Smooth muscle cell of the brain vasculature (primary cell): ENCODE measurements at places on chromosomes 11 and 22.

DNA sequence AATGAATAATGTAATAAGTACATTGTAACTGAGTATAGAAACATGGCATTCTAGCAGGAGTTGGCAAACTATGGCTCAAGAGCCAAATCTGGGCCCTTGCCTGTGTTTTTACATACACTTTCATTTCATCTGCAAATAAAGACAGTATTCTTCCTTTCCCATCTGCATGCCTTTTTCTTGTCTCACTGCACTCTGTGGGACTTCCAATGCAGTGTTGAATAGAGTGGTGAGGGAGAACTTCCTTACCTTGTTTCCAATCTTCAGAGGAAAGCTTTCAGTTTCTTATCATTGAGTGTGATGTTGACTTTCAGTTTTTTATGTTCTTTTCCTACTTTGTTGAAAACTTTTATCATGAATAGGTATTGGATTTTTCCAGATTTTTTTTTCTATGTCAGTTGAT, 82.1 kb downstream of the USP47 start:
- no peak for DNase-seq

DNA sequence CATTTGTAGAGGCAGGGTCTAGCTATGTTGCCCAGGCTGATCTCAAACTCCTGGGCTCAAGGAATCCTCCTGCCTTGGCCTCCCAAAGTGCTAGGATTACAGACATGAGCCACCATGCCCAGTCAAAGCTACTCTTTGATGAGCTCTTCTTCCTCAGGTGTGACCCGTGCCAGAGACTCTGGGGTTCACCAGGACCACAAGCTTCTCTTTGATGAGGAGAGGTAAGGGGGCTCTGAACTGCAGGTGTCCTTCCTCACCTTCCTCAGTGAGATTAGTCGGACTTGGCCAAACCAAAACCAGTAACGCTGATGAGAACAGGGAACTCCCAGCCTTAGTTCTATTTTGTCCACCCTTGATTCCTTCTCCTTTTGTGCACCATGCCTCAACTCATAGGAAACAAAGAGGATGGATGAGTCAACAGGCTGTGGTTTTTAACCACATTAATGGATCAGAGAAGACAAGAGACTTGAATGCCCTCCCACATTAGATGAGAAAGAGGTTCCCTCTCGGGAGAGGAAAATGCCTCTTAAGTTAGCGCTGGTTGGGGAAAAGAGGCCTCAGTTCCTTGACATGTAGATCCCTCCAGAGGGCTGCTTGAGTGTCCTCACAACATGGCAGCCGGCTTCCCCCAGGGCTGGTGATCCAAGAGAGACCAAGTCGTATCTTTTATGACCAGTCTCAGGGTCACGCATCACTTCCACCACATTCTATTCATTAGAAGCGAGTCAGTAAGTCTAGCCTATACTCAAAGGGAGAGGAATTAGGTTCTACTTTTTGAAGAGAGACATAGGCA, 25.7 kb upstream of the CTR9 start:
- DNase-seq = no peak

DNA sequence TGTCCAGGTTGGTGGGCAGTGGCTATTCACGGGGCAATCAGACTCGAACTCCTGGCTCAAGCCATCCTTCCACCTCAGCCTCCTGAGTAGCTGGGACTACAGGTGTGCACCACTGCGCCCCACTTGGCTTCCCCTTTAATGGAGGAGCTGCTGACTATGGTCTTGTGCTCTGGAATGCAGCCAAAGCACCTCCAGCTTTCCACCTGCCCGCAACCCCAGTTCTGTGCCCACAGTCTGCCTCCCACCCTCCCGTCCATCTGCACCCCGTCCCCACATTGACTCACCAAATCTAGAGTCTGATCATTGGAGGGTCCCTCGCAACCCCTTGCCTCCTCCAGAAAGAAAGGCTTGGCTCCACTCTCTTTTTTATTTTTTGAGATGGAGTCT, 41.0 kb downstream of the KCNJ4 start:
- no peak for DNase-seq

DNA sequence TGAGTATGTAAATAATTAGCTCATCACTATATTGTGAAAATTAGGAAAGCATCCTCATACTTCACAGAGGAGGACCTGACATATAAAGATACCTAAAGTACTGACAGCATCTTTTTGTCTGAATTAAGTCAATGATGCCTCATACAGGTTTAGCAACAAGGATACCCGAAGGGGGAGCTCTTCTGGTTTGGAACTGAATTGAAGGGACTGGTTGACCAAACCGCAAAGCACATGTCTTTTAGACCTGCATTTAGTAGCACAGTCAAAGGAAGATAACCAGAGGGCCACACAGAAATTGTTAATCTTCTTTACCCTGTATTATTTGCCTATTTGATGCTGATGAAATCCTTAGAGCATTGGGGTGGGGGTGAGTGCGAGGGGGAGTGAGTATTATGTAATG, 12.9 kb upstream of the WT1 start:
- DNase-seq = no peak

DNA sequence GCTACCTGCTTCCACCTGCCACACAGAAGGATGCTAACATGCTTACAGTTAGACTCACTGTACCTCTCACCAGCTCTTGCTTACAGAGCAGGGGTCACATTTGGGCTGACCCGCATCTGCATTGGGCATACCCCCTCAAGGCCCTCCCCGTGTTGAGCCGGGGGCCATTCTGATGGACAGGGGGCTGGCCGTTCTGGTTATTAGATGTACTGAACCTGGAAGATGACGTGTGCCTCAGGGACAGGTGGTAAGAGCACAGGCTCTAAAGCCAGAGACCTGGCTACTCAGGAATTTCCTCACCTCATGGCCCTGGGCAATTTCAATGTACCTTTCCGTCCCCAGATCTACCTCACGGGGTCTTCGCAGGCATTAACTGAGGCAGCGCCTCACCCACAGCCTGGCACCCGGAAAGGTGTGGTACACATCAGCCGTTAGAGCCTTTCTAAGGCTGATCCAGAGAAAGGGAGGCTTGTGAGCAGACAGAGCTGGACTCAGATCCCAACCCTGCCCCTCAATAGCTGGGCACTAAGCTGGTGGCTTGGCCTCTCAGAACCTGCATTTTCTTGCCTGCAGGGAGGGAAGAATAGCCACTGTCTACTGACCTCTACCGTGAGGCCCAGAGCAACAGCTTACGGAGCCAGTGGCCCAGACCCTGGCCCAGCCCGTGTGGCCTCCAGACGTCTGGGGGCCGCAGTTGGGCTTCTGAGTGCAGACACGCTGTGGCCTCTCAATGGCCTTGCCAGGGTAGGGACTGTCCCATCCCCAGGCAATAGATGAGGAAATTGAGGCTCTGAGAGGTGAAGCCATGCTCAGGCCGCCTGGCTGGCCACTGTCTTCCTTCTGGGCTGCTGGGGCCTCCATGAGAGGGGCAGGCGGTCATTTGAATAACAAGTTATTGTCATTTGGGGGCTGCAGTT, 100.6 kb downstream of the MORC2 start:
- DNase-seq = no peak

DNA sequence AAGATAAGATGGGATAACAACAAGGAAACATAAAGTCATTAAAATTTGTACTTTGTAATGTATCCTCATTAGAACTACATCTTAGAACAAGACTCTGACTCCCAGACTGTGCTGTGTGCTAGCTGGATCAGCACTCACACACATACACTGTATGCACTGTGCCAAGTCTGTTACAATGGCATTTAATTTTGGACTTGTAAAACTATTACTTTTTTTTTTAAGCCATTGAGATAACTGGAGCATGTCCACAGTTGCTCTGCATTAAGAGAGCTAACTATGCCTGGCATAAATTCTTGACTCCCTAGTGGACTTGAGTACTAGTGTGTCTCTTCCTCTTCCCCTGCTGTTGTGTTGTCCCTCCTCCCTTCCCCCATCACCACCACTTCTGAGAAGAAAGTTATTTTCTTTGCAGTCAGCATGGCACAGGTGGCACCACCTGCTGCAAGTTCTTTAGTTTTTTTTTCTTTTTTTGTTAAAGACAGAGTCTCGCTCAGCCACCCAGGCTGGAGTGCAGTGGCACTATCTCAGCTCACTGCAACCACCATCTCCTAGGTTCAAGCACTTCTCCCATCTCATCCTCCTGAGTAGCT, 268.6 kb downstream of the TMEM135 start:
- no peak for DNase-seq

DNA sequence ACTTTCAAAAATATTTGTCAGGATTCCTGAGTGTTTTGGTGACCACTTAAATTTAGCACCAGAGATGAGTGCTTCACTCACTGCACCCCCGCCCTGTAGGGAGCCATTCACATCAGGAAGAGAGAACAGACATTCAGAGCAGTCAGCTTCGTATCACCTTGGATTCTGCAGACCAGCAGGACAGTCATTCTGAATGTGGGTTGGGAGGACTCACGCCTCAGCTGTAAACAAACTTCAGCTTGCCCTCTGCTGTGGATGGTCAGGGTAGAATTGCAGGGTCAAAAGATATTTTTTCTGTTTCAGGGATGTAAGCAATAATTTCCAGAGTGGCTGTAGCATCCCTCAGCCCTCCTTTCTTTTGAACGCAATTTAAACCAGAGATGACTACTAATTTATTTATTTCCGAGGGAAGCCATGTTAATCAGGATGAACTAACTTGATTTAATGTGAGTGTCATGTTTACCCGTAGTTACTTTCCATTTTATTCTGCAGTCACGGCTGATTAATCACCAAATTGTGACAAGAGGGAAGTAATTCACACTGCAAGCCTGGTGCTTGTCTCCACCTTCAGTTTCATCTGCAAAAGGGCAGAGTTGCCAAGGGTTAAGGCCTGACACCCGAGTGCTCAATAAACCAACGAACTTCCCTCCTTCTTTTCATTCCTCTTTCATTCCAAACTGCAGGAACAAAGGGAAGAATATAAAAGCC, 174.2 kb upstream of the DDI1 start:
- DNase-seq = no peak

DNA sequence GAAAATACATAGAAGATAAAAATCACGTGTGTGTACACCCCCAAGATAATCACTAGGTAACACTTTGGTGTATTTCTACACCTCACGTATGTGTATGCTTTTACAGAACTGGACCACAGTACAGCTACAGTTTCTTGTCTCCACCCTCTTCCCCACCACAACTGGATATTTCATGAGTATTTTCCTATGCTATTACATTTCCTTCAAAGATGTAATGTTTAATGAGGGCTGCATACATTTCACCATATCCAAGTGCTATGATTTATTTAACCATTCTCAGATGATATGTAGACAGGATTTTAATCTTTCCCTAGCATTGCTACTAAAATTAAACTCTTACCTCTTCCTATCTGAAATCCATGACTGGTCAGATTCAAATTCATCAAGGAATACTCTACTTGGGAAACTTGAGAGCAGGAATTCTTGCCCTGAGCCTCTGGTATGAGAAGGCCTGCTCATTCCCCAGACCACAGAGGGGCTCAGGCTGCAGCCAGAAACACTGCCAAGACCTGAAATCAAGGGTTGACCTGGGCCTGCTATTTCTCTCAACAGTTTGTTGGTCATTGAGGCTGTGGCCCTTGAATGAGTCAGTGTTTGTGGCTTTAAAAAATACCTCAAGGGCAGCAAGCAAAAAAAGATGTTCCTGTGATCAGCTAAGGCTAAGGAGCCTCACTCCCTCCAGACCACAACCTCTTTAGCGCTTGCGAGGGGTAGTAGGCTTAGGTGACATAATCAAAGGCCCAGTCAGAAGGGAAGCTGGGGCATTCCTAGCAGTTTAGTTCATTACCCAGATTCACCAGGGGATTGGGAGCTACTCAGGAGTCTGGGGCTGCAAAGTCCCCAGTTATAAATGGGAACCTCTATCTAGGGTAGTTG, 55.5 kb downstream of the ABTB2 start:
- DNase-seq = peak; percentile 51

- no peak for DNase-seq
These were observed 23.7 kb upstream of the SORL1-AS1 start for GRCh38 chr11:121476379-121477032.

DNA sequence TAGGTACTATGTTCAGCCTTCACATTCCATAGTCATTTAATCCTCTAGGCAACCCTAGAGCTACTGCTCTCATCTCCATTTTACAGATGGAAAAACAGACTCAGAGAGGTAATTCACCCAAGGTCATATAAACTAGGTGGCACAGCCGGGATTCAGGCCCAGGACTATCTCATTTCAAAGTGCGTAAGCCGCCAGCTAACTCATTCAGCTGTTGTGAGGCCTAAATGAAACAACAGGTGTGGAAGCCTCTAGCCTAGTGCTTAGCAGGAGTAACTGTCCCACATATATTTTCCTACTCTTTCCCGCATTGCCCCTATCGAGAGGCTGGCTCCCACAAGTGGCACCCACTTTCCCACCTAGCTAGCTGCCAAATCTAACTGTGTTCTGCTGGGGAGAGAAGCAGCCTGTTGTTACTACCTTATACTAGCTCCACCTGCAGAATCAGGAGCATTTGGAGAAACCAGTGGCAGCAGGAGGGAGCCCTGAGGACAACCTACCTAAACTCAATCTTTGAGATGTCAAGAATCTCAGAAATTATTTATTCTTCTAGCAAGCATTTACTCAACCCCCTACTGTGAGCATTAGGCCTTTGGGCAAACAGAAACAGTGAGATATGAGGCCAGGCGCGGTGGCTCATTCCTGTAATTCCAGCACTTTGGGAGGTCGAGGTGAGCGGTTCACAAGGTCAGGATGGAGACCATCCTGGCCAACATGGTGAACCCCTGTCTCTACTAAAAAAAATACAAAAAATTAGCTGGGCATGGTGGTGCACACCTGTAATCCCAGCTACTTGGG, 20.9 kb downstream of the PRG3 start:
- no peak for DNase-seq

GRCh38 chr11:47087801-47088200, 88.9 kb downstream of the ARFGAP2 start:
- DNase-seq = no peak
